ENCODE measurements at places on chromosomes 6 and 20. TPM values are rescaled to one million over a fixed set of nuclear protein-coding genes. Genes with fewer than 3 reads are reported as not detected.

- H3K4me1 ChIP-seq, result peaks cover 31% of the 10 kb centered on the region
- no peak for DNase-seq
- peak overlapping the region; percentile 97 for H3K4me3 ChIP-seq
Measured at GRCh38 chr20:36645353-36645752, 643 bp downstream of the SLA2 start.

GRCh38 chr6:100493206-100493888 is 28.6 kb upstream of the SIM1 start:
- H3K27ac ChIP-seq, result no peak overlapping the region
- H3K27me3 ChIP-seq, result peaks cover 50% of the 10 kb centered on the region
- no peak overlapping the region for H3K4me3 ChIP-seq
- DNase-seq, result no peak
- no peaks in the 10 kb centered on the region for H3K4me1 ChIP-seq
- no peaks in the 10 kb centered on the region for H3K36me3 ChIP-seq

DNA sequence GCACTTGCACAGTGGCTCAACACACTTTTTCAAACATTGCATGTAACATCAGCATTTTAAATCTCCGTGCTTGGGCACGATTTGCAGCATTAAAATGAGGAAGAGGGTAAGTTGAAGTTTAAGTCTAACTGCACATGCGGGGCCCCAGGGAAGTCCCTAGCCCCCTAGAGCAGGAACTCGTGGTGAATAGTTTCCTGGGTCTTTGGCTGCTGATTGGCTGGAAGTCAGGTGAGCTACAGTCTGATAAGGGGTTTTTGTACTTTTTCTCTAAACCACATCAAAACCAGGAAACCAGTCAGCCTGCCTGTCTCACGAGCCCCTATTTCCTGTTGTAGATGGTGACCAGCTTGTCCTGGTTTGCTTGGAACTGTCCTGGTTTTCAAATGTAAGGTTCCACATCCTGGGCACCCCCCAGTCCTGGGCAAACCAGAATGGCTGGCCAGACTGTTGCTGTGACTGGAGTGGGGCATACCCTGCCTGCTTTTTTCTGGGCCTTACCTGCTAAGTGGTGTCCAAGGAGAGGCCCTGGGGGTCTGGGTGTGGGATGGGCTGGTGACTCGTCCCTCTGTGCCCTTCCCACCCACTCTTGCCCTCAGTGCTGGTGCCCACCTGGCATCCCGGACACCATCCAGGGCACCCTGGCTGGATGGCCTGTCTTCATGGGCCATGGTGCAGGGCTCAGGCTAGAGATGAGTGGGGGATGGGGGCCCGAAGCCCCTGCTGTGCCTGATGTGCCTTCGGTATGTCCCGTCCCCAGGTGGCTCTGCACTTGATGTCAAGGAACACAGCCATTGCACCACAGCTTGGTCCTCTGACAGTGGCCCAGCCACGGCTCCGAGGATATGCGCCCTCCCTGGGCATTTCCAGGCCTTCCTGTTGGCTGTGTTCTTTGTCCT is 31.8 kb downstream of the SUN5 start:
- DNase-seq, result peak; percentile 95
- peaks cover 49% of the 10 kb centered on the region for H3K4me1 ChIP-seq
- no peaks in the 10 kb centered on the region for H3K27me3 ChIP-seq

DNA sequence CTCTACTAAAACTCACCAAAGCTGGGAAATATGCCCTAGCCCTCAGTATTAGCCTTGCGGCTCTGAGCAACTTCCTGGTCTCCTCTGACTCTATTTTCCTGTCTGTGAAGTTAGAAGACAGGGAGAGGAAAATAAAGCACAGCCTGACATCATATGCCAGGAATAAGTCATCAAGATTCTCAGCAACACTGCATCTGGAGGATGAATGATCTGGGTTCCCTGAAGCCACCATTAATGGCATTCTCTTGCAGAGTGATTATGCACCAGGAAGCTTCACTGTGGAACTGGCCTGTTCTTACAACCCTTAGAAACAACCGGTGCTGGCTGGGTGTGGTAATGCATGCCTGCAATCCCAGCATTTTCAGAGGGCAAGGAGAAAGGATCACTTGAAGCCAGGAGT is 12.4 kb downstream of the ADGRF5 start:
- H3K27ac ChIP-seq, result no peak overlapping the region
- no peak overlapping the region for H3K4me3 ChIP-seq
- no peak for DNase-seq
- no peaks in the 10 kb centered on the region for H3K27me3 ChIP-seq
- no peaks in the 10 kb centered on the region for H3K4me1 ChIP-seq

RSPO3 gene
- total RNA-seq, result not detected

DNA sequence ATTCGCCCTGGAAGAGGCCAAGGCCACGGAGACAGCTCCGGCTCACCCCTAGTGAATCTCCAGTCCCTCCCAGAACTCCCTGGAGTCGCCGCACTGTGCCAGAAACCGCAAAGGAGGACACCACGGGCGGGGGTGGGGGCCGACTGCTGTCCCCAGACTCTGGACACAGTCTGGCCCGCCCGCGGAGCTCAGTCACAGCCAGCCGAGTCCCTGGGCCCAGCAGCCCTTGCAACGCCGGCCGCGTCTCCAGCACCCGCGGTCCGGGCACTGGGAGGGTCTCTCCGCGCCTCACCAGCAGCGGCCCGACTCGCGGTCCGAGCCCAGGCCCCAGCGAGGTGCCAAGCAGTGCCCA is 518 bp downstream of the PEX6 start:
- peak overlapping the region; percentile 81 for H3K27ac ChIP-seq
- peak overlapping the region; percentile 87 for H3K4me3 ChIP-seq
- H3K27me3 ChIP-seq, result no peaks in the 10 kb centered on the region
- H3K4me1 ChIP-seq, result peaks cover 52% of the 10 kb centered on the region
- DNase-seq, result no peak
- no peaks in the 10 kb centered on the region for H3K36me3 ChIP-seq

OGFR gene
- 79.9 TPM for total RNA-seq

GRCh38 chr6:139979021-139979725 is 604.7 kb upstream of the CITED2 start:
- peaks cover 4% of the 10 kb centered on the region for H3K4me1 ChIP-seq
- no peak overlapping the region for H3K27ac ChIP-seq
- DNase-seq, result no peak
- H3K27me3 ChIP-seq, result peaks cover 4% of the 10 kb centered on the region
- H3K36me3 ChIP-seq, result no peaks in the 10 kb centered on the region

DNA sequence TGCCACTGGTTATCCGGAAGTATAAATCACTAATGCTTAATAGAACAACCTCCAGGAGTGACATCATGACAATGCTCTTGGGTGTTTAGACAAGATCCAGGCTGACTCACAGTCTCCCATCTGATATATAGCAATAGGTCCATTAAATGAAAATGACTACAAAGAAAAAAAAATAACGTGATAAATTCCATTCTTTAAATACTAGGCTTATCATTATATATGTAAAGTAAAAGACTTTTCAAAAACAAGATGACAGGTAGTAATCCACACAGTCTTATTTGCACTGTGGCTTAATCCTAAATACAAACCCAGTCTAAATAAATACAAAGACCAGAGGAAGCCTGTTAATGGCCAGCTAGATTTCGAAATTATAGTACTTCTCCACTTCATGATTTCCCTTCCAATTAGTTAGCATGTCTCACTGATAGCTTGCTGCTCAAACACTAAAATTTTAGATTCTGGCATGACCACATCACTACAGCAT is 149.1 kb upstream of the BEND3 start:
- no peak overlapping the region for H3K27ac ChIP-seq
- H3K27me3 ChIP-seq, result no peaks in the 10 kb centered on the region
- no peaks in the 10 kb centered on the region for H3K4me1 ChIP-seq
- DNase-seq, result no peak
- no peak overlapping the region for H3K4me3 ChIP-seq

DNA sequence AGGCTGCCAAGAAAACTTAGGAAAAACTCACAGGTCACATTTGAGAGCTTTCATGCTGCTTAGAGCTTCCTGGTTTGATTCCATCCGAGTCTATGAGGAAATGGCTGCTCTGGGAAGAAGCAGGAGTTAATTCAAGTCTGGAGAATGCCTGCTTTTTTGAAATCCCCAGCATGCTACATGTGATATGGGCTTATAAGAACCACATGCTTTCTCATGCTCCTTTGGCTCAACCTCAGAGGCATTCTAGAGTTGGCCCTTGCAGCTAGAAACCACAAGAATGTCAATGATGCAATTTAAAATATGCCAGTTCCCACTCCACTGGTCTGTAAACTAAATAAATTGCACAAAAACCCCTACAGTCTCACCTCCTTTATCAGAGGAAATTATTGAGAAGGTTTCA is 142.9 kb upstream of the OLIG3 start:
- DNase-seq, result no peak
- H3K27ac ChIP-seq, result no peak overlapping the region
- no peak overlapping the region for H3K4me3 ChIP-seq

- H3K36me3 ChIP-seq, result no peaks in the 10 kb centered on the region
- no peak overlapping the region for H3K4me3 ChIP-seq
- no peaks in the 10 kb centered on the region for H3K27me3 ChIP-seq
Measured at GRCh38 chr20:52585333-52585732, 386.8 kb upstream of the TSHZ2 start.

LYRM2 gene
- 42.2 TPM for total RNA-seq

- H3K4me1 ChIP-seq, result no peaks in the 10 kb centered on the region
- H3K4me3 ChIP-seq, result no peak overlapping the region
- peaks cover 13% of the 10 kb centered on the region for H3K27me3 ChIP-seq
- H3K36me3 ChIP-seq, result no peaks in the 10 kb centered on the region
- H3K27ac ChIP-seq, result no peak overlapping the region
- DNase-seq, result no peak
Measured at GRCh38 chr6:148296771-148297170, 45.9 kb upstream of the SASH1 start.

PHACTR1 gene
- 3.0 TPM for total RNA-seq

- H3K36me3 ChIP-seq, result no peaks in the 10 kb centered on the region
- peak overlapping the region; percentile 71 for H3K27ac ChIP-seq
- peak overlapping the region; percentile 19 for H3K4me3 ChIP-seq
- peak; percentile 49 for DNase-seq
- peaks cover 39% of the 10 kb centered on the region for H3K4me1 ChIP-seq
- H3K27me3 ChIP-seq, result no peaks in the 10 kb centered on the region
Measured at GRCh38 chr20:57435498-57436222, 44.5 kb downstream of the RBM38 start.

DNA sequence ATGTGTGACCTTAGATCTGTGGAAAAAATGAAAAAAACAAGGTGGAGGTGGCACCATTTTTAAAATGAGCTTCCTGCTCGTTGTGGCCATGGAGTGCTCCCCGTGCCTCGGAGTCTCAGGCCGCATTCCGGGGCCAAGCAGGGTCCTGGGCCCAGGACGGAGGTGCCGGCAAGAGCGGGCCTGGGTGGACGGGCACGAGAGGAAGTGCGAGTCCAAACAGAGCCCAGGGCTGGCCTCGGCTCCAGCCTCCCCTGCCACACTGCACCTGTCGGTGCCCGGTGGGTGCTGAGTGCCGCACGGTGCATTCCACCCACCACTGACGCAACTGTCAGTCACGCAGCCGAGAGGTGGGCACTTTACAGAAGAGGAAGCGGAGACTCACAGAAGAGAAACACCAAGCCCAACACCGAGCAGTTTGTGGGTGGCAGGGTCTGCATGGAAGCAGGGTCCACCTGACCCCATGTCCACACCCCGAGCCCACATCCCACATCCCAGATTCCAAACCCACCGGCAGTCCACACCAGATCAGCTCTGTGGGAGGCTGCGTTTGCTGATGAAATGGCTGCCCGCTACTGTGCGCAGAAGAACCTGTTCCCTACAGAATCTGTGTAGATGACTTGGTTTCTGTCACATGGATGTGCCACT is 97.7 kb downstream of the PSMB1 start:
- H3K4me1 ChIP-seq, result peaks cover 9% of the 10 kb centered on the region
- DNase-seq, result no peak
- H3K4me3 ChIP-seq, result no peak overlapping the region
- H3K27ac ChIP-seq, result no peak overlapping the region
- no peaks in the 10 kb centered on the region for H3K36me3 ChIP-seq
- peaks cover 3% of the 10 kb centered on the region for H3K27me3 ChIP-seq

FAM162B gene
- total RNA-seq, result not detected

GRCh38 chr20:37622728-37623127 is 71.1 kb upstream of the CTNNBL1 start:
- no peak overlapping the region for H3K4me3 ChIP-seq
- no peaks in the 10 kb centered on the region for H3K4me1 ChIP-seq
- H3K27me3 ChIP-seq, result peaks cover 71% of the 10 kb centered on the region
- no peaks in the 10 kb centered on the region for H3K36me3 ChIP-seq

GRCh38 chr20:13648291-13649228 is 9.8 kb upstream of the TASP1 start:
- H3K4me3 ChIP-seq, result no peak overlapping the region
- H3K36me3 ChIP-seq, result no peaks in the 10 kb centered on the region
- no peak for DNase-seq

GRCh38 chr6:27679308-27679963 is 206.5 kb upstream of the ZNF184 start:
- H3K4me1 ChIP-seq, result peaks cover 10% of the 10 kb centered on the region
- no peak overlapping the region for H3K4me3 ChIP-seq
- H3K36me3 ChIP-seq, result peaks cover 23% of the 10 kb centered on the region
- H3K27me3 ChIP-seq, result peaks cover 69% of the 10 kb centered on the region
- DNase-seq, result no peak
- no peak overlapping the region for H3K27ac ChIP-seq

MEP1A gene
- not detected for total RNA-seq

- DNase-seq, result no peak
- H3K27ac ChIP-seq, result no peak overlapping the region
- H3K4me1 ChIP-seq, result peaks cover 6% of the 10 kb centered on the region
- no peaks in the 10 kb centered on the region for H3K36me3 ChIP-seq
- no peak overlapping the region for H3K4me3 ChIP-seq
Measured at GRCh38 chr6:119330520-119331113, 18.9 kb downstream of the MAN1A1 start.

DNA sequence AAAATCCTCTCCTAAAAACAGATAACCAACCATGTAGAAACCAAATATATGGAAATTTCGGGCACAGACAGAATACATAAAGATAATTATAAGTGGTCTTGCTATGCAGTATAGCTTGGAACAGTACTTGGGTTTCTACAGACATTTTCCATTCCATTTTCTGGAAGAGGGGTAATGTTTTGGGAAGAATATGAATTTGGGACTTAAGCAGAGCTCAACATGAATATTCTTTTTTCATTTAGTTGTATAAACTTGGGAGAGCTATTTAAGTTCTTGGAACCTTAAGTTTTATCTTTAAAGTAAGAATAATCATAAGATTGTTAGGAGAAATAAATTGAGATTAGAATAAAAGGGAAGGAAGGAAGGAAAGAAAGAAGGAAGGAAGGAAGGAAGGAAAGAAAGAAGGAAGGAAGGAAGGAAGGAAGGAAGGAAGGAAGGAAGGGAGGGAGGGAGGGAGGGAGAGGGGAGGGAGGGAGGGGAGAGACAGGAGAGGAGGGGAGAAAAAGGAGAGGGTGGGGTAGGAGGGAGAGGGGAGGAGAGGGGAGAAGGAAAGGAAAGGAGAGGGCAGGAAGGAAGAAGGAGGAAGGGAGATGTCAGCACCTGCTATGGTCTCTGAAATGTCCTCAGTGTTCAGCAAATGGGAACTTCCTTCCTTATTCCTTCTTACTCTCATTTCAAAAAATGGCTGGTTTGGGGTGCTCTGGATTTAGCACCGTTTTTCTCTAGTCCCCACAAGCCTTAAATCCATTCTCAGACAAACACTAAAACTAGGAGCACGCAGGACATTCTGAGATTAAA is 248.3 kb downstream of the LY86 start:
- H3K36me3 ChIP-seq, result no peaks in the 10 kb centered on the region
- no peak overlapping the region for H3K4me3 ChIP-seq
- H3K27me3 ChIP-seq, result peaks cover 23% of the 10 kb centered on the region
- no peak for DNase-seq
- no peaks in the 10 kb centered on the region for H3K4me1 ChIP-seq
- no peak overlapping the region for H3K27ac ChIP-seq

- no peaks in the 10 kb centered on the region for H3K36me3 ChIP-seq
- no peak overlapping the region for H3K27ac ChIP-seq
- no peak overlapping the region for H3K4me3 ChIP-seq
- peaks cover 12% of the 10 kb centered on the region for H3K4me1 ChIP-seq
- peaks cover 16% of the 10 kb centered on the region for H3K27me3 ChIP-seq
Measured at GRCh38 chr20:25989196-25989595, 292.5 kb upstream of the ZNF337 start.
